C1 segment of cervical spinal cord (tissue), 14 donors: ENCODE measurements at places on chromosomes 6 and 20.

DNA sequence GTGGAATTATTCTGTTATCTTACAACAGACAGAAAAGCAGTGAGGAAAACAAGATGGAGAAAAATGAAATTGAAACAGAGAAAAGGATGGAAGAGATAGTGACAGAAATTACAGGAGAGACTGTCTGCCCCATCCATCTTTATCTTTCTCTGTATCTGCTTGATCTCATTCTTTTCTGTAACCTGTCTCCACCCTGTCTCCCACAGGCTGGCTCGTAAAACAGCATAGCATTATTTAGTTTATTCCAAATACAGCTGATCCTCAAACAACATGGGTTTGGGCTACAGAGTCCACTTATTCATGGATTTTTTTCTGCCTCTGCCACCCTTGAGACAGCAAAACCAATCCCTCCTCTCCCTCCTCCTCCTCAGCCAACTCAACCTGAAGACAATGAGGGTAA, 482.3 kb upstream of the JARID2 start:
- no peak for DNase-seq

DNA sequence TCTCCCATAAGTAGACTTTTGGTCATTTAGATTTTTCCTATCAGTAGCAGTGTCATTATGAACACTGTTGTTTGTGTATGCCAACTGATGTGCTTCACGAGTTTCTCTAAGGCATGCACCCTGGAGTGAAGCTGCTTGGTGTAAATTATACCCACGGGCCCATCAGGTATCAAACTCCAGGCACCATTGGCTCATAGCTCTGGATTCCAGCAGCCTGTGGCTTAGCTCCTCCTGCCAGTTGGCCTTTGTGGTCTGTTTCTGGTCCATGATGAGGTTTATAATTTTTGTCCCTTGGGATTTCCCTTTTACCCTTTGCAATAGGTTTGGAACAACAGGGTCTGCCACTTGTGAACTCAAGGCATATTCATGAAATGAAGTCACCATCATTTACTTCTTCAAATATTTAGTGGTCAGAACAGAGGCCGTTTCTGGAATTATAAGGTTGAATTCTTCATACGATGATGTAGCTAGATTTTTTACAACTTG, 350.5 kb downstream of the PRL start:
- no peak for DNase-seq

GRCh38 chr6:84390851-84391250, 163.4 kb upstream of the CEP162 start:
- no peak for DNase-seq

DNA sequence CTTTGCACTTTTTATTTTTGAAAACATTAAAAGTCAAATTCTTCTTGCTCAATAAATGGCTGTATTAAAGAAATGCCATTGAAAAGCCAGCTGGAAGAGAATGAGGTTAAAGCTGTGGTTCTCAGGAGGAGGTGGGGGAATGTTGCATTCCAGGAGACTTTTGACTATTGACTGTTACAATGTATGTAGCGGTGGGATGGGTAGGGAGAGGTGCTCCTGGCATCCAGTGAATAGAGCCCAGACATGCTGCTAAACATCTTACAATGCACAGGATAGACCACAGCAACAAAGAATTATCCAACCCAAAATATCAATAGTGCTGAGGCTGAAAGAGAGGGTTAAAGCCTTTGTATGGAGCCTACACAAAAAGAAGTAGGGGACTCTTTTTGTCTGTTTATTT, 295.9 kb downstream of the NKAIN2 start:
- DNase-seq = no peak

- DNase-seq = peak; percentile 36
These were observed 31.4 kb downstream of the HIVEP2 start for GRCh38 chr6:142913511-142914047.

GRCh38 chr6:144415014-144415413, 129.9 kb downstream of the UTRN start:
- DNase-seq = no peak

DNA sequence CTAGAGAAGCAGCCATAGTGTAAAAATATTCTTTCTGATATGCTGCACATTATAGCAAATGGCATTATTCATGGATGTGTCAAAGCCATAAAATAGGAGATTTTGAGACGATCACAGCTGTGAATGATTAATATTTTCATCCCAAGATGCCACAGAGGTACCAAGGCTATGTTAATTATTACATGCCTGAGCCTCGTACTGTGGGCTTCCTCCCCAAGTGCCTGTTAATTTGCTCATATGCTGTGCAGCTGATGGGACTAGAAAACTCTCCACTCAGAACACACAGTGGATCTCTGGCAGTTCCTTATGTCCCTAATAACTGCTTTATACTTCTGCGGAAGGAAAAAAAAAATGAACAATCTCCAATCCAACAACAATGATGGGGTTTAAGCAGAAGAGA, 184.9 kb upstream of the TSHZ2 start:
- DNase-seq = no peak

DNA sequence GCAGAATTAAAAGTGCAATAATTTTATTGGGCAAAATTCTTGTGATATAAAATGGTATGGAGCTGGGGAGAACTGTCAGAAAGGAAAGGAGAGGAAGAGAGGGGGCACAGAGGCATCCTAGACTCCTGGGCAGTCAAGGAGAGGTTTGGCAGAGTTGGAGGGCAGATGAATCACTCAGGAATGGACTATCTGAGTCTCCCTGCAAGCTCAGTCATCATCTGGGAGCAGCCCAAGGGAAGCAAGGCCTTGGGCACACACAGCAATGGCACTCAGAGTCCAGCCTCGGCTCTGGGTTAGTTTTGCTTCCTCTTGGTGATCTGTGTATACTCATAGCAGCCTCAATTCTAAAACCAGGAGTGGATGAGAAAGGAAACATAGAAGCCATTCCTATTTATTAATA, 67.2 kb downstream of the SLC22A1 start:
- no peak for DNase-seq

DNA sequence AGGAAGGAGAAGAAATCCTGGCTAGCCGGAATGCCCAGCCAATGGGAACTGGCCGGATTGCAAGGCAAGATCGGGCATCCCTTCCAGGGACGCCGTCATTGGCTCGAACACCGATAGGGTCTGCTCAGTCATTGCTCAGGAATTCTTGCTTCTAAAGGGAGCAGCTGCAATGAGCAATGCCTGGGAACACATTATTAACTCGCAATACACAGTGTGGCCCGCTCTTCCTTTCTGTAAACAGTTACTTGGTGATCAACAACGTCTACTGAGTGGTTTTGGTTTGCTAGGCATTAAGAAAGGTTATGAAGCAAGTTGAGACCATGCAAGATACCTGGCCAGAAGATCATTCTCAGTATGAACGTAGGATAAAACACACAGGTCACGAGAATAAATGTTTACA, 165.4 kb upstream of the CITED2 start:
- no peak for DNase-seq

GRCh38 chr6:34523441-34524206, 32.5 kb downstream of the SPDEF start:
- peak; percentile 68 for DNase-seq

DNA sequence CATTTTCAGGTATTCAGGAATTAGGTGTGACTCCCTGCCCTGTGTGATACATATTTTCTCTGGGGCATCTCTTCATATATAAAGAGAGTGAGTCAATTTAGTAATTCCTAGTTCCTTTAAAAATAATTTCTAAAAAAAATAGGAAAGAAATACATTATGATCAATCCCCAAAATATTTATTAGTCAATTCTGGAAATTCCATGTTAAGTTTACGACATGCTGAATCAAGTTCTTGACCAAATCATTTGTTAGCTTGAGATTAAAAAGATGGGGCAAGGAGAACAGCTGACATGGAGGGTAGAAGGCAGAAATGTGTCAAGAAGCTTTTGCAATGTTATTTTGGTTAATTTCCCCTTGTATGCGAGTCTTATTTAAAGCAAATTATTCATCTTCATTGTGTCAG, 22.7 kb upstream of the PRDM1 start:
- DNase-seq = no peak

- no peak for DNase-seq
These were observed 320.2 kb downstream of the MAFB start for GRCh38 chr20:40368876-40369275.

DNA sequence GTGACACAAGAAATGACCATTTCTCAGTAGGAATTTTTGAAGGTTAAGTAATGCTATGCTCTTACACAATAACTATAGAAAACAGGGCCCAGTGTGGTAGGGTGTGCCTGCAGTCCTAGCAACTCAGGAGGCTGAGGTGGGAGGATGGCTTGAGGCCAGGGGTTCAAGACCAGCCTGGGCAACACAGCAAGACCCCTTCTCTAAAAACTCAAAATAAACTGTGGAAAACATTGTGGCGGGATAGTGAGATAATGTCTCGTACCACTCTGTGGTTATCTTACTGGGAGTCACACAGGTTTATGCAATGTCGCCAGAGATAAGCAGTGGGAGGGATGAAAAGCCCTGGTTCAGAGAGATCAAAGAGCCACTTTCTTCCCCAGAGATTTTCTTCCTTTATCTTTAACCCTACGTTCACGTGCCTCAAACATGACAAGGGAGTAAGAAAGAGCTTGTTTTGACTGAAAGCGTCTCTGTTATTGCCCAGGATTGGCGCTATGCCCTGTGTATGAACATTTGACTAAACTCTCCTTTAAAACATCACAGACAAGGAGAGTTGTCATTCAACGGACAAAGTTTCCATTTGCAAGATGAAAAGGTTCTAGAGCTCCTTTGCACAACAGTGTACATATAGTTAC, 13.9 kb downstream of the GCM1 start:
- no peak for DNase-seq

- no peak for DNase-seq
These were observed 33.1 kb downstream of the QRSL1 start for GRCh38 chr6:106662458-106662857.

DNA sequence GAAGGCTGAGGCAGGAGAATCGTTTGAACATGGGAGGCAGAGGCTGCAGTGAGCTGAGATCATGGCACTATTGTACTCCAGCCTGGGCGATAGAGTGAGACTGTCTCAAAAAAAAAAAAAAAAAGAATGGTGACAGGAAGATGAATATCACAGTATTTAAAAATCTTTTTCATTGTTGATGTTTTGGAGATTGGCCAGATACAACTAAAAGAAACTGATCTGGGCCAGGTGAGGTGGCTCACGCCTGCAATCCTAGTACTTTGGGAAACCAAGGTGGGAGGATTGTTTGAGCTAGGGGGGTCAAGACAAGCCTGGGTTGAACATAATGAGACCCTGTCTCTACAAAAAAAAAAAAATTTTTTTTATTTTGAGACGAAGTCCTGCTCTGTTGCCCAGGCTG, 52.1 kb downstream of the TRAF3IP2 start:
- DNase-seq = no peak

- no peak for DNase-seq
These were observed 147.5 kb downstream of the FLRT3 start for GRCh38 chr20:14189794-14190402.

DNA sequence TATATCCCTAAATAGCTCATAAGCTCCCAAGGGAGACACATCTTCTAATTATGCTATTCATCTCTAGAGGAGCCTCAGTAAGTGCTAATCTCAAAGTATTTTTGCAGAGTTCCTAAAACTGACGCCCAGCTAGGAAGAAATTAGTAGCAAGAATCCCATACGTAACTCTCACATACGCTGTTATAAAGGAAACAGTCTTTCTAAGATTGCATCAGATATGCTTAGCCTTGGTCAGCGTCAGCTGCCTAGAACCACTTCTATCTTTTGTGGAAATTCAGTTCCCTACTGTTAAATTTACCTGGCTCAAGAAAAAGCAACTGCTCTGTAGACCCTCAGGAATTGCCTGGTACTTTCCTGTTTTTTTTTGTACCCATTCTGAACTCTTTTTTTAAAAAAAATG, 13.6 kb downstream of the RIPOR2 start:
- DNase-seq = no peak

GRCh38 chr6:70593118-70593486, 26.4 kb downstream of the SDHAF4 start:
- DNase-seq = no peak

DNA sequence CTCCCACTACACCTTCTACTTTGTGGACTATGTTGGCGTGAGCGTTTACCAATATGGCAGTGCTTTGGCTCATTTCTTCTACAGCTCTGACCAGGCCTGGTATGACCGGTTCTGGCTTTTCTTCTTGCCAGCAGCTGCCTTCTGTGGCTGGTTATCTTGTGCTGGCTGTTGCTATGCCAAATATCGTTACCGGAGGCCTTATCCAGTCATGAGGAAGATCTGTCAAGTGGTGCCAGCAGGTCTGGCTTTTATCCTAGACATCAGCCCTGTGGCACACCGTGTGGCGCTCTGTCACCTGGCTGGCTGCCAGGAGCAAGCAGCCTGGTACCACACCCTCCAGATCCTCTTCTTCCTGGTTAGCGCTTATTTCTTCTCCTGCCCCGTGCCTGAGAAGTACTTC, 16.5 kb upstream of the EFHC1 start:
- no peak for DNase-seq

DNA sequence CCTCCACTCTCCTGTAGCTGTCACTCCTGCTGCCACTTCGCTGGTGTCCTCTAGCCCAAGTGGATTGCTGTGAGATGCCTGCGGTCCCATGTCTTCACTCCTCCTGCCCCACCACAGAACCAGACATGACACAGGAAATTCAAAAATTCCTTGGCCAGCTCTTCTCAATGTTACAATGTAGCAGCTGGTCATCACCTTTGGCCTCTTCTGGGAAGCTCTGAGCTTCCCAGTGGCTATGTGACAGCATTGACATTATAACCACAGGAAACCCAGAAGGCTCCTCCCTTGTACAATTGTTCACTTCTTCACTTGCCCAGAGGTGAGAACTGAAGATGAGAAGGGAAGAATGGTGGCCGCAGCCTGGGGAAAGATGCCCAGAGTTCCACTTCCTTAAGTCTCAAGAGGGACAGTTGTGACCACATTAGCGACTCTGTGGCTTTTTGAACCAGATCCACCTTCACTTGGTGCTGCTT, 76.1 kb upstream of the NAA20 start:
- DNase-seq = no peak

DNA sequence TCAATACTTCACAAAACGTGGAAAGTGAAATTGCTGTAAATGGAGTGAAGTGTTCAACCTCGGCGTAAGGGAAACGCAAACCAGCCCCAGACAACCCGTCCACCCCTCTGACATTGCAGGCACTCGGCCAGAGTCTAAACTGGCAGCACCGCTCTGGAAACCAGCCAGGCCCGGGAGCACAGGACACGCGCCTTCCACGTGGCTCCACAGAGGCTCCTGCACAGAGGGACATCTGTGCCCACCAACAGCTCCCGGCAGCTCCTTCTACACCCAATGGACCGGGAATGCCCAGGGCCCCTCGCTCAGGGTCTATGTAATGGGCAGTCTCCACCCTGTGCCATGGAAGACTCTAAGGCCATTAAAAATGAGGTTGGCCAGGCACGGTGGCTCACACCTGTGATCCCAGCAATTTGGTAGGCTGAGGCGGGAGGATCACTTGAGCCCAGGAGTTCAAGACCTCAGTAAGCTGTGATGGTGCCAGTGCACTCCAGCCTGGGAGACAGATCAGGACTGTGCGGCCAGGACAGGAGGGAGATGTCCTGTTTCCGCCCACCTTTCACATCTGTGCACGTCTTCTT, 3.4 kb upstream of the HELZ2 start:
- no peak for DNase-seq
